ENCODE measurements at places on chromosomes 16 and 17. TPM values are rescaled to one million over a fixed set of nuclear protein-coding genes. Genes with fewer than 3 reads are reported as not detected.

DNA sequence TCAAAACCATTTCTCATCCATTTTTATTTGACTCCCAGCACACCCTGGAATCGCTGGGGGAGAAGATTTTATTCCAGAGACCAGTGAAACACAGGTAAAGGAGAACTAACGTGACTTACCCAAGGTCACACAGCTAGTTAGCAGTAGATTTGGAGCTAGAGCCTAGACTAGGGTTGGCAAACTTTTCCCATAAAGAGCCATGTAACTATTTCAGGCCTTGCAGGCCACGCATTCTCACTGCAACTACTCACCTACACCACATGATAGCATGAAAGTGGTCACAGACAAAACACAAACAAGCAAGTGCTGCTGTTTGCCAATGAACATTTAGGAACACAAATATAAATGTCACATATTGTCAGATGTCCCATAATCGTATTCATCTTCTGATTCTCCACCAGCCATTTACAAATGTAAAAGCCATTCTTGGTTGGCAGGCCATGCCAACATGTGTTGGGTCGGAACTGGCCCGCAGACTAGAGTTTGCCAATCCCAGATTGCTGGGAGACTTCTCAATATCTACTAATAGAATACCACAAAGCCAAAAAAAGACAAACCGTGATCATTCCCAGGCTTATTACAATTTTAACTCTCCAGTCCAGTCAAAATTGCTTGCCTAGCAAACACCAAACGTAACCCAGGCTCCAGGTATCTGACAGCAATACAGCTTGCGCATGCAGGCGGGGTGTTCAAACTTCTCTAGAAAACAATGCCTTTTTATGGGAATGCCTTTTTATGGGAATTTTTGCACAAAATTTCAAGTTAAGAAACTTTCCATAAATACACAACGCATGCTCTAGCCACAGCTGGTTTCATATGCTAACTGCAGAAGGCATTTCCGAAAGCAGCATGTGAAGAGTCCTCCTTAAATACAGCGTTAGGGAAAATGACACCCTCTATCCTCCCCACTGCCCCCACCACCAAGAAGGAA lies 20.9 kb downstream of the ZFHX3 start:
- H3K4me1 ChIP-seq = no peaks in the 10 kb centered on the region
- no peak for DNase-seq
- no peak overlapping the region for H3K4me3 ChIP-seq
- H3K27ac ChIP-seq = no peak overlapping the region
- H3K36me3 ChIP-seq = no peaks in the 10 kb centered on the region
- H3K27me3 ChIP-seq = no peaks in the 10 kb centered on the region

GRCh38 chr17:48352630-48353029 lies 77.4 kb downstream of the SKAP1 start:
- H3K4me1 ChIP-seq = peaks cover 11% of the 10 kb centered on the region
- H3K27me3 ChIP-seq = no peaks in the 10 kb centered on the region
- no peak overlapping the region for H3K27ac ChIP-seq
- no peak overlapping the region for H3K4me3 ChIP-seq
- peaks cover 13% of the 10 kb centered on the region for H3K36me3 ChIP-seq

The SLFN14 gene
- total RNA-seq = not detected

- peak; percentile 72 for DNase-seq
- peaks cover 8% of the 10 kb centered on the region for H3K36me3 ChIP-seq
- H3K4me3 ChIP-seq = peak within 1 kb of the TSS; percentile 82
- H3K27ac ChIP-seq = peak within 1 kb of the TSS; percentile 88
- peaks cover 45% of the 10 kb centered on the region for H3K4me1 ChIP-seq
- H3K27me3 ChIP-seq = peaks cover 31% of the 10 kb centered on the region
These were observed at the start of gene IGFBP4 for GRCh38 chr17:40443196-40443987. TSS of gene IGFBP4 (plus strand) at chr17:40443450. CDS start at chr17:40443736, 286 bp downstream.

DNA sequence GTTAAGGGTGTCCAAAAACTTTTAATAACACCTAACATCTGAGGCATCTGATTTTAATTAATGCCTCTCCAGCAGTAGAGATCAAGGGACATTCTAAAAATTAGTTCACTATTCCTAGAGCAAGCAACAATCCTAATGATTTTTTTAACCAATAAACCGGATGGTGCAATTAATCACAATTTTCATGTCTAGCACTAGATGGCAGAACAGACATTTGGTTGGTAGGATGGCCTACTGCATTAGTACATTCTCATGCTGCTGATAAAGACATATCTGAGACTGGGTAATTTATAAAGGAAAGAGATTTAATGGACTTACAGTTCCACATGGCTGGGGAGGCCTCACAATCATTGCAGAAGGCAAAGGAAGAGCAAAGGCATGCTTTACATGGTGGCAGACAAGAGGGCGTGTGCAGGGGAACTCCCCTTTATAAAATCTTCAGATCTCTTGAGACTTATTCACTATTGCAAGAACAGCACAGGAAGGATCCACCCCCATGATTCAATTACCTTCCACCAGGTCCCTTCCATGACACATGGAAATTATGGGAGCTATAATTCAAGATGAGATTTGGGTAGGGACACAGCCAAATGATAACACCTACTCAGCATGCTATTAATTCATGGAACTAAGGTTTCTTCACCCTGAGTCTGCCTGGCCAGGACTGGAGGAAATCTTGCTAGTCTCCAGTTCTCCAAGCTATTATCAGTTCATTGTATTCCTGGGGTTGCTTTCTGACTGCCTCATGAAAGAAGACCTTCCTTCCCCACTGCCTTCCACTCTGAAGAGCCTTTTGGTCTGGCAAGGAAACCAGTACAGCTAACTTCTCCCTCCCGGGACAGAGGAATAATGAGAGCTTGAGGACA lies 24.8 kb downstream of the HS3ST3A1 start:
- no peaks in the 10 kb centered on the region for H3K4me1 ChIP-seq
- no peak overlapping the region for H3K4me3 ChIP-seq
- no peaks in the 10 kb centered on the region for H3K36me3 ChIP-seq
- DNase-seq = no peak
- H3K27me3 ChIP-seq = no peaks in the 10 kb centered on the region
- no peak overlapping the region for H3K27ac ChIP-seq
